ENCODE measurements at places on chromosomes 2 and 18.

GRCh38 chr2:231467016-231467545, 2.8 kb upstream of the NCL start:
- DNase-seq, result no peak

DNA sequence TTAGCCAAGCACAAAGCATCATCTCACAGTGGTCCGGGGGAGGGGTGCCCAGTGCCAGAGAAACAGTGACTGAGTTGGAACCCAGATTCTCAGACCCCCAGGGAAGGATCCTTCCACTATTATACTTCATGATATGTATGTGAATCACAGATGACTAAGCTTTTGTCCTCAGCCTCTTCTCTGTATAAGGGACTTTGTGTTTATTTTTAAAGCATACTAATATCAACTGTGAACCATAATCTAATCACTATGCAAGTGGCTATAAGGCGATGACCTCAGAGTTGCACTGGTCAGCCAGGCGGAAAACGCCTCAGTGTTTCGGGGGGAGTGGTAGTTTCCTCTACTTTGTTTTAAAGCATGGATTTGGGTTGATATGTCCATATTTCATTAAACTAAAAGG, 160.4 kb upstream of the TMEM200C start:
- DNase-seq, result no peak

DNA sequence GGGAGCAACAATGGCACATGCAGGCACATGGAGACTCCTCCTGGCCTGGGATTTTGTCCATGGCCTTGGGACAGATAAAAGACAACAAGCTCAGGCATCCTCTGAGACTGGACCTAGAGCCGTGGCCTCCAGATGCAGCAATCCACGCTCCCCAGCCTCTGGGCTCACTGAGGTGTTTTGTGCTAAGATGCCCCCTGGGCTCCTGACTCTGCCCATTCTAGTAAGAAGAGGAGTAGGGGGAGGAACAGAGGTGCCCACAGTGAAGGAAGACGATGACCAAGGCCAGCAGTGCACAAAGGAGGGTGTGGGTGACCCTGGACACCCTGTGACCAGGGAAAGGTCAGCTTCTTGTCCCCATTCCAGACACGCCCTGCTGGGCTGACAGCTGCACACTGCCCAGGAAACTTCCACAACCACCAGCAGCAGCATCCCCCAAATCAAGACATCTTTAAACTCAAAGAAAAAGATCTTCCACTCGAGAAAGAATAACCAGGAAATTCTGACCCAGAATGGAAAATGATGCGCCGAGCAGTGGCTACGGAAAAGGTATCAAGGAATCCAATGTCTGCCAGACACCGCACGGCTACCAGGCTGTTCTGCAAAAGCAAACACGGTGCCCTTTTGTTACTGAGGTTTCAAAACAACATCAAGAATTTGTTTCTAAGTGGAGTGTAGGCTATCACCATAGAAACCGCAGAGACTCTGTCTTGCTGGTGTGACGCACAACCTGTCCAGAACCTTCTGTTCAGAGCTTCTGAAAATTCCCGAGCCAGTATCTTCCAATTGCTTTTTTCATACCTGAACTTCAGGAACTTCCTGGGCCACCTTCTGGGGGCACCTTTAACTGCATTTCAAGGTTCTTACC, 65.5 kb downstream of the ZNF516 start:
- DNase-seq, result no peak

GRCh38 chr2:237909075-237909695, 49.8 kb downstream of the RAMP1 start:
- DNase-seq, result no peak

GRCh38 chr2:207289295-207290018, 123.7 kb upstream of the KLF7 start:
- DNase-seq, result no peak

GRCh38 chr2:118954297-118955060, 12.5 kb downstream of the MARCO start:
- no peak for DNase-seq

- no peak for DNase-seq
Observed at GRCh38 chr18:8769509-8770095, 64.2 kb downstream of the MTCL1 start.

GRCh38 chr2:64617631-64618151, 36.0 kb downstream of the SERTAD2 start:
- DNase-seq, result no peak

DNA sequence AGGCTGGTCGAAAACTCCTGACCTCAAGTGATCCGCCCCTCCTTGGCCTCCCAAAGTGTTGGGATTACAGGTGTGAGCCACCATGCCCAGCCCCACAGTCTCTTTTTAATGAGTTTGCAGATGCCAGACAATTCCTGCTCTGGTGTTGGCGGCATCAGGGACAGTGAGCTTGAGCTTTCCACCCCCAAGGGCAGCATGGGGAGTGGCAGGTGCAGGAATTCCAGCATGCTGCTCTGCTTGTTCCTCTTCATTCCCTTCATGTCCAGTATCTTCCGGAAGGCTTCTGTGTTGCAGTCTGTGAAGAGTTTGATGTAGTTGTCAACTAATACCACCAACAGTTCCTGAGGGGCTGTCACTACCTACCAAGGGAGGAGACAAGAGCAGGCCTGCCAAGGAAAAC, 137.3 kb downstream of the SS18 start:
- no peak for DNase-seq

DNA sequence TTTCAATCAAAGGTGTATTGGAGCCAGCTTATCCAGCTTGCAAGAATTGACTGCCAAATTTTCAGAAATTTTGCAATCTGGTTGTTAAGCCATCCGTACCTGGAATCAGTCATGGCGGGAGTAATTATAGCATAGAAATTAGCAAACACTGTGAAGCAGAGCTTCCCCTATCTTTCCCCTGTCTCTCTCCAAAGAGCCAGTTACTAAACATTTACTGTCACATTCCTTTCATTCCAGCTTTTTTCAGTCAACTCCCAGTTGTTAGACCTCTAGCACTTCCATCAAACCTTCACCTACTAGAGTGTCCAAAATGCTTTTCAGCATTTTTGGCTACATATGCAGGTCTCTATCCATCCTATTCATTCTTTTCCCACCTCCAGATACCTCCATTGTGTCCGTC, 137.4 kb downstream of the MC4R start:
- no peak for DNase-seq

GRCh38 chr2:227608561-227609338, 5.9 kb downstream of the SCYGR3 start:
- no peak for DNase-seq

DNA sequence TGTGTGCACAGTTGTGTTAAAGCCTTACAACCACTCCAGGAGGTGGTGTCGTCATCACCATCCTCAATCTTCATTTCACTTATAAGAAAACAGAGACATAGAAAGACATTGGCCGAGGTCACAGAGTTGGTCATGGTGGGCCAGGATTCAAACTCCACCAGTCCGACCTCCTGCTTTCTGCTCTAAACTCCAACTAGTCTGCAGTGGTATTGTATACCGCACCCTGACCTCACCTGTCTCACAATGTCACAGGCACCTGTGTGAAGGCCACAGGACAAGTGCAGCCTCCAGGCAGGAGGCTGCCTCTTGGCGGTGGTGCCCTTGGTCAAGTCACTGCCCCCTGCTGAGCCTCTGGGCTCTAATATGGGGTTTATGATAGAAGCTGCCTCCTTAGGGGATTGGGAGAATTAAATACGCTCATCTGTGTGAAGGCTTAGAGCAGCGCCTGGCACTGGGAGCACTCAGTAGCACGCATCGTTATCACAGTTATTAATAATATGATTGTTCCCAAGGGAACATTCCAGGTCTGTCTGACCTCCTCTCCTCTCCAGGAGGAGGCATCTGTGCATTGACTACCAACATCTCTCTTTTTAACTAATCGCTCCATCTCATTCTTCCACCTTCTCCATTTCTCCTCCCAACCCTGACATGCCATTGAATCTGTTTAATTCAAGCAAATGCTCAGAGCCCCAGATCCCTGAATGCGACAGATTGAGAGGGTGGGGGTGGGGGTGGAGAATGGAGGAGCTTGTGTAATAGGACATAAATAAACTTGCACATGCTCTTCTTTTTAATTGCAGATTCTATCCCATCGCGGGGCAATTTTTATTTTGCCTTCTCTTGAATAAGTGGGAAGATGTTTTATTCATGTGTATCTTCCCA, 112.7 kb downstream of the MCFD2 start:
- DNase-seq, result no peak

All from central memory CD4-positive, alpha-beta T cell (primary cell).